ENCODE measurements at places on chromosomes 1 and 21.

DNA sequence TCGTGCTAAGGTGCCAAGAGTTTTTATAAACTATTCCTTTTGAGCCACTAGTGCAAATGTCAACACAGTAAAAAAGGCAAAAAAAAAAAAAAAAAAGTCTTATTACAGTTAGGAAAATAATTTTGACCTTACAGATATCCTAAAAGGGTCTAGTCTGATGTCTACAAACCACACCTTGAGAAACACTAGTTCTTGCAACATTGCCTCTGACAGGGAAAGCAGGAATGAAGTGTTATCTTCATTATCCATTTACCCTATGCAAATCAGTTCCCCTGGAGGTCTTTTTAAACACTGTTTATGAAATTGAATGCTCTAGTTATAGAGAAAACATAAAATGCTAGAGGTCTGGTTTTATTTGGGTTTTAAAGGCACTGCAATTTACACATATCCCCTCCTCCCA, 115.2 kb upstream of the DMRTA2 start:
- DNase-seq, result no peak

DNA sequence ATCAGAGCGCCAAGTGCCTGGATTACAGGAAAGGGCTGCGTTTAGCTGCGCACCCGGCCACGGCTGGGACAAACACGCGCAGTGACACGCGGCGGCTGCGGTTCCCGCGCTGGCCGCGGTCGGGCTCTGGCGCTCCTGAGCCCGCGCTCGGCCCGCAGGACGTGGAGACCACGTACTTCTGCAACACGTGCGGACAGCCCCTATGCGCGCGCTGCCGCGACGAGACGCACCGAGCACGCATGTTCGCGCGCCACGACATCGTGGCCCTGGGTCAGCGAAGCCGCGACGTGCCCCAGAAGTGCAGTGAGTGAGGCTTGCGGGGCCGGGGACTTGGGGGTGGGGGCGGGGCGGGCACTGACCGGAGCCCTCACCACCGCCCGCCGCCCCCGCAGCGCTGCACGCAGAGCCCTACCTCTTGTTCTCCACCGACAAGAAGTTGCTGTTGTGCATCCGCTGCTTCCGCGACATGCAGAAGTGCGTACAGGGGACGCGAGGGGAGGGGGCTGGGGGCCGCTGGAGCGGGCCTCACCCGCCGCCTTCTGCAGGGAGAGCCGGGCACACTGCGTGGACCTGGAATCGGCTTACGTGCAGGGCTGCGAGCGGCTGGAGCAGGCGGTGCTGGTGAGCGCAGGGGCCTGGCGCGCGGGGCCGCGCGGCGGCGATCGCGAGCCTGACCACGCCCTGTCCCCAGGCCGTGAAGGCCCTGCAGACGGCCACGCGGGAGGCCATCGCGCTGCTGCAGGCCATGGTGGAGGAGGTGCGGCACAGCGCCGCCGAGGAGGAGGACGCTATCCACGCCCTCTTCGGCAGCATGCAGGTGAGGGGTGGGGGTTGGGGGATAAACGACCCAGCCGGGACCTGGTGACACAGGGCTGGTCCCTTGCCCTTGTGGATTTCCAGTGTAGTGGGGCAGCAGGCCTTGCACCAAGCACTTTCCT, 3.1 kb downstream of the RNF207 start:
- peak; percentile 43 for DNase-seq

- no peak for DNase-seq
These were observed 14.7 kb downstream of the ADCY10 start for GRCh38 chr1:167899253-167899681.

DNA sequence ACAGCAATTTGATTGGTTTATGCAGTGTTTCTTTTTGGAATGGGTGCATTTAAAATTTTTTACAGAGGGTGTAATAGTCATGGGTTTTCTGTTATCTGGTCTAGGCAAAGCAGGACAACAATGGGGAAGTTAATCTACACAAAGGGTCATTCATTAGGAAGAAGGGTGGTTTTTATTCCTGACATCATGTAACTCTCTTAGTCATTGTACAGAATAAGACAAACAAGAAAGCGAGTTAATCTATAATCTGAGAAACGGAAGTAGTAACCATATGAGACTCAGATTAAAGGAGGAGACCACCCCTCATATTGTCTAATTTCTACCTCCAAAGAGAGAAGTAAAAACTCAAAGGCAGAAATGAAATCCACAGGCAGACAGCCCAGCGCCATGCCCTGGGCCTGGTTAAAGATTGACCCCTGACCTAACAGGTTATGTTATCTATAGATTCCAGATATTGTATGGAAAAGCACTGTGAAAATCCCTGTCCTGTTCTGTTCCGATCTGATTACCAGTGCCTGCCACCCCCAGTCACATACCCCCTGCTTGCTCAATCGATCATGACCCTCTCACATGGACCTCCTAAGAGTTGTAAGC, 10.5 kb upstream of the IFI6 start:
- DNase-seq, result no peak

DNA sequence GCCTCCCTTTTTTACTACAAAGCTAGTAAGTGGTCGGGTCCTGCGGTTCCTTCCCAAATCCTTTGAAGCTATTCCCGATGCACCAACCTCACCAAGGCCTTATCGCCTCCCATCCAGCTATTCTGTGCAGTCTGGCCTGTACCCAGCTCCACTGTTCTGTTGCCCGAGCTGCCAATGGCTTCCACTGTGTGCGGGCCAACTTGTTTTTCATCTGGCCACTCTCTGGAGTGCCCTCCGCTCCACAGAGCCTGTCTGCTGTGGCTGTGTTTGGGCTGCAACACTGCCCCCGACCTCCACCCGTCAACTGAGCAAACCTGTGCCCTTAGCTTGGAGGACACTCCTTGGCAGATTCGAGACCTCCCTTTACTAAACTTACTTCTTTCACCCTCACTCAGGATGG, 125.0 kb downstream of the KIAA0319L start:
- DNase-seq, result peak; percentile 15

DNA sequence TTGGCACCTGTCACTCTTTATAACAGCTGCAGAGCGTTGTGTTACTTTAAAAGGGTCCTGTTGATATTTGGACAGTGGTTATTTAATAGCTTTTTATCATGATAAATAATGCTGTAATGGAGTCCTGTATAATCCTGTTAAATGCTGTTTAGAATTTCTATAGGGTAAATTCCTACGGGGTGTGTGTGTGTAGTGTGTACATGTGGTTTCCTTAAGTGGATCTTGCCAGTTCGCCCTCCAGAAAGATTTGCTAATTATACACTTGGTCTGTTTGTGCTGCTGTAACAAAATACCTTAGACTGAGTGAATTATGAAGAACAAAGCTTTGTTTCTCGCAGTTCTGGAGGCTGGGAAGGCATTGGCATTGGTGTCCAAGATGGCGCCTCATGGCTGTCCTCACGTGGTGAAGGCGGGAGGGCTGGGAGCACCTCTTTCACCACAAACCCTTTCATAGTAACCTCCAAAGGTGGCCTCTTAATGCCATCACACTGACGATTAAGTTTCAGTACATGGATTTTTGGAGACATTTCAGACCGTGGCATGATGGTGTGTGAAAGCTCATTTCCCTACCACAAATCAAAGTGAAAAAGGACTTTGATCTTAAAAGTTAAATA, 11.2 kb downstream of the PRMT2 start:
- no peak for DNase-seq

GRCh38 chr1:151401125-151401788, 1.9 kb downstream of the PSMB4 start:
- no peak for DNase-seq

GRCh38 chr1:87953732-87954344, 625.2 kb downstream of the LMO4 start:
- DNase-seq, result peak; percentile 11

- no peak for DNase-seq
These were observed 500.9 kb upstream of the PTBP2 start for GRCh38 chr1:96220651-96221050.

- no peak for DNase-seq
These were observed 13.2 kb downstream of the PLPP3 start for GRCh38 chr1:56566061-56566744.

- peak; percentile 24 for DNase-seq
These were observed at the start of gene ANKRD45 for GRCh38 chr1:173669491-173669941. ANKRD45 (minus strand) TSS chr1:173669851; CDS start chr1:173659418, 10,433 bp downstream.

GRCh38 chr1:38476850-38477178, 382.8 kb downstream of the RRAGC start:
- no peak for DNase-seq

DNA sequence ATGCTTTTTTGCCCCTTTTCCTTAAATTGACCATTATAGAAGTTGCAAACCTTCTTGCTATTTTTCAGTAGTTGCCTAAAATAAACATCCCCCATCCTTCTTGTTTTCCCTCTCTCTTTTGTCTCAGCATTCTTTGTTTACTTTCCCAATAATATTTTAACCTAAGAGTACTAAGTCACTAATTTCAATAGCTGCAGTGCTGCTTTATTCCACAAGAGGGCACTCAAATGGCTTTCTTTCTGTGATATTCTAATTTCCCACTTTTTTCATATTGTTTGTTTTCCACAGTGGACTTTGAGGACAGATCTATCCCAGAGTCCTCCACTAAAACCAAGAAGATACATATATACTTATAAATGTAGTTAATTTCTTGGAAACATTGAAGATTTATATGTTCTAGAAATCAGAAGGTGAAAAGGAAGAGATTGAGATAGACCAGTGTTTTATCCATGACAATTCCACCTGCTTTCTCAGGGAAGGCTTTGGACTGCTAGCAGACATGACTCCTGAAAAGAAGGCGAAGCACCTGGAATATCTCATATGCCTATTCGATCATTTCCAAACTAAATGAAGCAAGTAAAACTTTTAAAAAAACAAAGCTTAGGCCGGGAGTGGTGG, 104.8 kb upstream of the GRIK1 start:
- DNase-seq, result no peak

DNA sequence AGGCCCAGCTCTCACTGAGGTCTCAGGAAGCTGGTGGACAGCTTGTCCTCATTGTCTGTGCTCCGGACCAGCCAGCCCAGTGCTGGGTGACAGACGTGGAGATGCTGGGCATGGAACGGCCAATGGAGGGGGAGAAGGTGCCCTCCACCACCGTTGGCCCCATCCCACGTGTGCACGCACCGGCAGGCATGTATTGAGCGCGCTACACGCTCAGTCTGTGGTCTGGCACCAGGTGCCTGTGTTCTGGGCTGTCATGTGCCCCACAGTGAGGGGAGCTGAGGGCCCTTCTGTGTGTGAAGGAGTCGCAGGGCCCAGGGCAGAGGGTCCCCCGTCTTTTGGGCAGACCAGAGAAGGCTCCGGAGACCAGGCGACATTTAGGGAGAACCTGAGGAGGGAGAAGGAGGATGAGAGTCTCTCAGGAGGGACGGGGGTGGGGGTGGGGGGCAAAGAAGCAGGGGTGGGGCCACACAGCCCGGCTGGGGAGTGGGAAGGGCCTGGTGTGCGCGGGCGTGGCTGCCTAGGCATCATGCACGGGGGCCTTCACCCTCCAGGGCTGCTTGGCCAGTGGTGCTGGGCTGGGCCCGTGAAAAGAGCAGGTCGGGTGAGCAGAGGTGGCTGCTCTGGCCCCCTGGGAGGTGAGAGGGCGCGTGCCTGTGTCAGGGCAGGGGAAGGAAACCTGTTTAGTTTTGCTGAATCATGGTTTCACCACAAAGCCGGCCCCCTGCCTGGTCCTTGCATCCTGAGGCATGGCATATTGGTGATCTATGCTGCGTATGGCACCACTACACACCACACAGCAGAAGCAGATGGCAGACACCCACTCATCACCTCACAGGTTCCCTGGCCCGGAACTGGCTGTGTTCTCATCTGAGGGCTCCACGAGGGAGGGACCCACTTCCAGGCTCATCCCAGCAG, 86.7 kb upstream of the TTC34 start:
- DNase-seq, result no peak

DNA sequence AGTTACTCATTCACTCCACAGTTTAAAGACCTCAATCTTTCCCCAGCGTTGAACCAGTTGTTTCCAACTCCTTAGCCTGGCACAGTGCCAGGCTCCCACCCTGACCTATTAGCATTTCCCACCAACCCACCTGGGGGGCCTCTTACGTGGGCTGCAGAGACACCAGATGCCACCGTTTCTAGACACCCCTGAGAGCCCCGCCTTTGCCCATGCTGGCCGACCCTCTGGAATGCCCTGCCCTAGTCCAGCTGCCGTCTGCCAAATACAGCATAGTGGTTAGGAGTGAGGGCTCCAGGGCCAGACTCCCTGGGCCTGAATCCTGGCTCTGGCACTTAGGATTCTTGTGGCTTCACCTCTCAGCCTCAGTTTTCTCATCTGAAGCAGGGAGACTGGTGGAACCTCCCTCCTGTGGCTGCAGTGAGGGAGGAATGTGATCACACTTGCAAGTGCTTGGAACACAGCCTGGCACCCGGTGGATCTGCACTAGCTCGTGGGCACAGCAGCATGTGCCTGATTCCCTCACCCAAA, 65.2 kb downstream of the TMCO4 start:
- DNase-seq, result no peak

DNA sequence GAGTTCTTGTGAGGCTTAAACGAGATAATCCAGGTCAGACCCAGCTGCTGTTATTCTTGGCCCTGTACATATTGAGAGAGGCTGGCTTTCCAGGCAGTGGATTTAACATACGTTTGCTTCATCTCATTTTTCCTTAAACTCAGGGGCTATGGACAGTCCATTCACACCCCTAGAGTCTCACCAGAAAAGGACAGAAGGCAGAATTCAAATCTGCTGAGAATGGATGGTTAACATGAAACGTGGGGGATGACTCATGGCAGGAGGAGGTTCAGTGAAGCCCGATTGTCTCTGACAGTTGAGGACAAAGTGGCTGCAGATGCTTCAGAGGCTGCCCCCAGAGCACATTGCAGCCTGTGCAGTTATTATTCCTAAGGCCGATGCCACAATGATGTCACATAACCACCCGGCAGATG, 39.5 kb downstream of the TGFB2 start:
- DNase-seq, result no peak

- DNase-seq, result no peak
These were observed 11.3 kb upstream of the OR2T8 start for GRCh38 chr1:247908766-247909165.

- DNase-seq, result peak; percentile 37
These were observed at the start of gene ELAVL4 for GRCh38 chr1:50108497-50109059. ELAVL4 (plus strand) TSS chr1:50108920; CDS start chr1:50109190, 270 bp downstream.

DNA sequence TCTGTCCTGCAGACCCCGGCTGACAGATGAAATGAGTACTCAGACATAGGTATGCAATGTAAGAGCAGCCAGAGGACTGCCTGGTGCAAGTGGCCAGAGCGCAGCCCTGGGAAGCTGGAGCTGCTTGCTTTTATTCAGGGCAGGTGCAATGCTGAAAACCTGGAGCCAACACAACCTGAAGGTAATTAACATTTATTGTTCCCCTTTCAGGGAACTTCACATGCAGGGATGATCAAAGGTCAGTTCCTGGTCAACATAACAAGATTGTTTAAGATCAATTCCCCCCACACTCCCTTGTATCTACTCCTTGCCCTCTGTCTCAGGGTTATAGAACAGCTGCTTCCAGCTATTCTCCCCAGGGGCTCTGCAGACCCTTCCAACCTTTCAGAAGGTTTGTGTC, 48.7 kb upstream of the PRELP start:
- DNase-seq, result no peak

GRCh38 chr1:25649505-25650288, 33.1 kb downstream of the MAN1C1 start:
- no peak for DNase-seq

- DNase-seq, result no peak
These were observed 629 bp downstream of the PGD start for GRCh38 chr1:10399444-10399941.

GRCh38 chr1:3668585-3669300, 16.4 kb downstream of the TP73 start:
- no peak for DNase-seq

- no peak for DNase-seq
These were observed 983.4 kb upstream of the PRMT6 start for GRCh38 chr1:106072909-106073600.

- DNase-seq, result peak; percentile 57
These were observed at the start of gene S100A13 for GRCh38 chr1:153626904-153627714. S100A13 (minus strand) TSS chr1:153627505; CDS start chr1:153626472, 1,033 bp downstream.

Measured in occipital lobe (tissue), 3 donors.